T-helper 1 cell (primary cell): ENCODE measurements at places on chromosomes 13 and 19.

DNA sequence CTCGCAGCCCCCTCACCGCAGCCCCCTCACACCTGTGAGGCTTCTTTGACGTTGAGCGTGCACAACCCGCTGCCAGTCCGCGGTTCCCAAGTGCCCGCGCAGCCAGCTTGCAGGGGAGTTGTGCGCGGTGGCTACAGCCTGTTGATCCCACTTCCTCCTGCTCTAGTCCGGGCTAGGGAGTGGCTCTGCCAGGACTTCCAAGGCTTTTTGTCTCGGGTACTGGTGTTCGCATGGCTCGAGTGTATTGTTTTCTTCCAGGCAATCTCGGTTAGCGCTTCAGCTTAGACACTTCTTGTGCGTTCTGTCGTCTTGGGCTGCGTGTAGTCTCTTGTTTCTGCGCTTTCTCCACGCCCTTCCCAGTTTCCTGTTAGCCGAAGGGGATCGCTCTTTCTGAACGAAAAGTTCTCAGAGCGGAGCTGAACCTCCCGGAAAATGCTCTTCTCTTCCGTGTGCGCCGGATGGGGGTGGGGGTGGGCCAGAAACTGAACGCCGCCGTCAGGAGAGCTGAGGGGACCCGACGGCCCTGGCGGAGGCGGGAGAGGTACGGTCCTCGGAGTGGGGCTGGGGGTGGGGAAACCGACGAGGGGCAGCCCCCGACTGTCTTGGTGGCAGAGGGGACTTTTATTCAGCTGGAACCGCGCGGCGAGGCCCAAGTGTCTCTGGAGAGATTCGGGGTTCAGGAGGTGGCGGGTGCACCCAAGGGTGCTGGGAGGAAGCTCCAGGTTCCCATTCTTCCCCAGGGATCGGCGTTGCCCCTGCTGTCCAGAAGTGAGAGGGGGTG, 697 bp upstream of the DGKH start:
- peak; percentile 19 for DNase-seq

DNA sequence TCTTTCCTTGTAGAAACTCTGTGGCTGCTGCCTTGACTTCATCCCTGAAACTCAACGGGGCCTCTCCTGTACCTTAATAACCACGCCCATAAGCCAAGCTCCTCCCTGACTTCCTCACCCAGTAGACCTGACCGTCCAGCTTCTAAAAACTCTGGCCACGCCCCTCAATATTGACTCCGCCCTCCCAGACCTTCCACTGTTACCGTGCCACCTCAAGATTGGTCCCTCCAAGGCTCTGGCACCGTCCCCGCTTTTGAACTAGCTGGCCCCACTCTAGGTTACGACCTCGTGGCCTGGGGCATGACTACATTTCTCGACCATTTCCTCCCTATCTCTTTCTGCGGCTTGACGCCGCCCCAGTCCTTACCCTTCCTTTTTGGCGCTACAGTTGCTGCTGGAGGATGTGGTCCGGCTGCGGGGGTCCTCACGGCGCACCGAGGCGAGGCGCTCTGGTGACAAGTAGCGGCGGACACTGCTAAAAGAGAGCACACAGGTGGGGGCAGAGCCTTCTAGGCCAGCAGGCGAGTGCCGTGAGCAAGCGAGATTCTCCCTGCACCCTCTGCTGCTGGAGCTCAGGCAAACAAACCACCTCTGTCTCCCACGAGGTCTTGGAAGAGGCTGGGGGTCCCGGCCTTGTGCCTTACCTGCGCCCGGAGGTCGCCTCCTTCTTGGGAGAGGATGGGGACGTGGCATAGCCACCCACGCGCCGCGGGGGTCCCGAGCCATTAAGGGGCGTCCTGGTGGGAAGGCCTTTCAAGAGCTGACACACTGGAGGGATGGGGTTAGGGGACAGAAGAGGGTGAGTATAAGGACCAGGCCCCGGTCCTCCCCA, 2.3 kb upstream of the EML2 start:
- peak; percentile 59 for DNase-seq

DNA sequence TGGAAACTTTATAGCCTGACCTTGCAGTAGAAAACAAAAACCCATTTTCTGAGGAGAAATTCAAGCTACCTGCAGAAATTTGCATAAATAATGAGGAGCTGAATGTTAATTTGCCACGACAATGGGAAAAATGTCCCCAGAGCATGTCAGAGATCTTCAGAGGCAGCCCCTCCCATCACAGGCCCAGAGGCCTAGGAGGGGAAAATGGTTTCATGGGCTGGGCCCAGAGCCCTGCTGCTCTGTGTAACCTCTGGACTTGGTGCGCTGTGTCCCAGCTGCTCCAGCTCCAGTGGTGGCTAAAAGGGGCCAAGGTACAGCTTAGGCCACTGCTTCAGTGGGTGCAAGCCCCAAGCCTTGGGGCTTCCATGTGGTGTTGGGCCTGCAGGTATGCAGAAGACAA, 257.9 kb downstream of the NHLRC3 start:
- no peak for DNase-seq

DNA sequence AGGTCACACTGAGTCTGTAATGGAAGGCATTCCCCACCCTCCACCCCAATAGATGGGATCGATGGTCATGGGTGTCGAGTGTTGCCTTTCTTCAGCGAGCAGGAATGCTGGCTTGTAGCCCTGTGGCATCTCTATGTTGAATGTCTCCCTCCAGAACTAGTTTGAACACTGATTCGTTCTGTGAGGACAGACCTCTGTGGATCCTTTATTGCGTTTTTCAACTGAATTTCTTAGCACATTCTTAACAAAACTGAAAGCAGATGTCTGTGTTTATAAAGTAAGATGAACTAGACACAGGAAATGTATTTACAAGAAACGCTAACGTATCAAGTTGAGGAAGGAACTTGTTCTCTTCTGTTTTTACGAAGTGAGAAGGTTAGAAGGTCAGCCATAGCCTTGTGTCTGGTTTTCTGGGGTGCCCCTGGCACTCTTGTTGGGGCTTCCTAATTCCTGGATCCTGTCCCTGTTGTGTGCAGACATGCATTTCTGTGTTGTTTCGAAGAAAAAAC, 36.8 kb upstream of the TM9SF2 start:
- no peak for DNase-seq

- DNase-seq = no peak
These were observed 183.5 kb upstream of the RNF113B start for GRCh38 chr13:98360545-98360944.

DNA sequence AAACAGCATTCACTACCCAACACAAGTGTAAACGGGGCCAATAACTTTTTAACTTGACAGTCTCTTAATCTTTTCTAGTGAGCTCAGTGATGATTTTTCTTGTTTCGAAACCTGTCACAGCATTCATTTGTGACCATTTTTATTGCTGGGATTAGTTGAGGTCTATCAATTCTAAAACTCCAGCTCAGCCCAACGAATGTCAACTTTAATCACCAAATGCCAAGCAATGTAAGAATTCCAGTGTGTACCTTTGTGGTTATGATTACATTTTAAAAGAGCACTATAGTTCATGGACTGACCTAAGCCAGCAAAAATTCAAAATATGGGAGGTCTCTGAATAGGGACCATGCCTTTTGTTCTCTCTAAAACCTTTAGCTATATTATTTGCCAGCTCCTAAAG, 694.3 kb upstream of the SGCG start:
- DNase-seq = no peak

DNA sequence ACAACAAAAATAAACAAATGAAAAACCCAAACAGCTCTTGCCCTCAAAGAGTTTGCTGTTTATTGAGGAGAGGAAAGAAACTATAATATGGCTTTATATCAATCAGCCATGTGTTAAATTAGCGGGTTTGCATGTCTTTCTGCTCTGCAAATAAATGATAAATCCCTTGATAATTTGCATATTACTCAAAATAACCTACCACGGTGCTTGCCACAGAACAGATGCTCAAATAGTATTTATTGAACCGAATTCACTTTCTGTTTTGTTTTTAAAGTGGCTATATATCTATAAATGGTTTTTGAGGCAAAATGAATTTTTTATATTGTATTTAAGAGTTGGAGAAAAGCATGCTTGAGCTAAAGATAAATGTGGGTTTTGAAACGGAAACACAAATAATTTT, 428.1 kb downstream of the ITGBL1 start:
- DNase-seq = no peak

GRCh38 chr19:48196321-48196763, 25.9 kb downstream of the ZSWIM9 start:
- no peak for DNase-seq

DNA sequence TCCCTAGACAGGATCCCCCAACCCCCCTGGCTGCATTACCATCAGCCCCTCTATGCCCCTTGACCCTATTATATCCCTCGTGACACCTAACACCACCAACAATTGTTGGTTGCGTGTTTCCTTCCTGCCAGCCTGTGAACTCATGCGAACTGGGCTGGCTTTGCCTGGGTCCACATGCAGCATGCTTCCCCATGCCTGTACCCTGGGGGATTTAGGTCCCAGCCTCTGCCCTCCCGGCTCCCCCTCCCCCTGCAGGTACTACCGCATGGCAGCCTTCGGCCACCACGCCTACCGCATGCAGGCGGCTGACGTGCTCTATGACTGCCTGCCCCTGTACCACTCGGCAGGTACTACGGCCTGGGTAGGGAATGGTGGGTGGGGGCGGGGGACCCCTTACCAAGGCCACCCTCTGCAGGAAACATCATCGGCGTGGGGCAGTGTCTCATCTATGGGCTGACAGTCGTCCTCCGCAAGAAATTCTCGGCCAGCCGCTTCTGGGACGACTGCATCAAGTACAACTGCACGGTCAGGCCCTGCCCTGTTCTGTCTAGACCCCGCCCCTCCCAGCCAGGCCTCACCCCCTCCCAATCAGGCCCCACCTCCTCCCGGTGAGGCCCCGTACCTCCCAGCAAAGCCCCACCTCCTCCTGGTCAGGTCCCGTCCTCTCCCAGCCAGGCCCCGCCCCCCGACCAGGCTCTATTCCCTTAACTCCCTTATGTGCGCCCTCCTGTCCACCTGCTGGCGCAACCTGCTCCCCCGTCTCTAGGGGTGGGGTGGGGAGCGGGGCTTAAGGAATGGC, 18.5 kb downstream of the SLC27A1 start:
- peak; percentile 46 for DNase-seq

DNA sequence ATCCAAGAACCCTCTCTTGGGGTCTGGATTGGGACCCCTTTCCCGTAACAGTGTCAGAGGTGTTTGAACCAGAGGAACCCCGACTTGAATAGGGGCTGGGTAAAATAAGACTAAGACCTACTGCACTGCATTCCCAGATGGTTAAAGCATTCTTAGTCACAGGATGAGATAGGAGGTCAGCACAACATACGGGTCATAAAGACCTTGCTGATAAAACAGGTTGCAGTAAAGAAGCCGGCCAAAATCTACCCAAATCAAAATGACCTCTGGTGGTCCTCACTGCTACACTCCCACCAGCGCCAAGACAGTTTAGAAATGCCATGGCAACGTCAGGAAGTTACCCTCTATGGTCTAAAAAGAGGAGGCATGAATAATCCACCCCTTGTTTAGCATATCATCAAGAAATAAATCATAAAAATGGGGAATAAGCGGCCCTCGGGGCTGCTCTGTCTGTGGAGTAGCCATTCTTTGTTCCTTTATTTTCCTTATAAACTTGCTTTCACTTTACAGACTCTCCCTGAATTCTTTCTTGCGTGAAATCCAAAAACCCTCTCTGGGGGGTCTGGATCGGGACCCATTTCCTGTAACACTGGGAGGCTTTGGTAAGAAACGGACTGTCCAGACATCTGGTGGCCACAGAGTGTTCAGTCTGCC, 4.4 kb upstream of the SIN3B start:
- DNase-seq = no peak

DNA sequence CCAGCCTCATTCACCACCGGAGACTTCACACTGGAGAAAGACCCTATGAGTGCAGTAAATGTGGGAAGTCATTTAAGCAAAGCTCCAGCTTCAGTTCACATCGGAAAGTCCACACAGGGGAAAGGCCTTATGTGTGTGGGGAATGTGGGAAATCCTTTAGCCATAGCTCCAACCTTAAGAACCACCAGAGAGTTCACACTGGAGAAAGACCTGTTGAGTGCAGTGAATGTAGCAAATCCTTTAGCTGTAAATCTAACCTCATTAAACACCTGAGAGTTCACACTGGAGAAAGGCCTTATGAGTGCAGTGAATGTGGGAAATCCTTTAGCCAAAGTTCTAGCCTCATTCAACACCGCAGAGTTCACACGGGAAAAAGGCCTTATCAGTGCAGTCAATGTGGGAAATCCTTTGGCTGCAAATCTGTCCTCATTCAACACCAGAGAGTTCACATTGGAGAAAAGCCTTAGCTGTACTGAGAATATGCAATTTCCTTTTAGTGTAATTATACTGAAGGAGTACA, 8.8 kb downstream of the ZNF211 start:
- DNase-seq = no peak

DNA sequence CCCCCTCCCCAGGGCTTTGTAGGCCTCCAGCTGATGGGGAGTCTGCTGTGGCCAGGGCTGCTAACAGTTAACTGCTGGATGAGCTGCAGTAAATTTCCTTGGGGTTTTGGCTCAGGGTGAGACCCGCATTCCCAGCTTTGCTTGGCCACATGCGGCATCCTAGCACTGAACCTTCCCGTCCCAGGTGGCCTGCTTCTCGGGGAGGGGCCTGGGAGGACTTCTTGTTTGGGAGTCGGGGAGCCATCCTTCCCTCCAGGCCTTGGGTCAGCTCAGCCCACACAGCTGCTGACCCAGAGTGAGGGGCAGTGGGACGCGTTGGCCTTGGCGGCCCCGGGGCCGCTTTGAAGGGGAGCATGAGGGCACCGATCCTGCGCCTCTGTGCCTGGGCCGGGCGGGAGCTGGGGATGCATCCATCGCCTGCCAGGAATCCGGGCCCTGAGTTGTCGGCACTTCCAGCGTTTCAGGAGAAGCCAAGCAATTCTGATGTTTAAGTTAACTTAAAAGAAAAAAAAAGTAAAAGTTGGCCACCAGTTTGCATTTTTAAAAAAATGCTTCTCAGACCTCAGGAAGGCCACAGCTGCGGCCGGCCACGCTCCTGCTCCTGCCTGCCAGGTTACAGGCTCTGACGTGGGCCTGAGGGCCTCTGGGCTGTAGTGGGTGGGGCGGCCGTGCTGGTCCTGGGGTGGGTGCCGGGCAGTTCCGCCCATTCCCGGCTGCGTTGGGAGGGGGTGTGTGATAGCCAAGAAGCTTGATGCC, 27.7 kb downstream of the CRTC1 start:
- no peak for DNase-seq

DNA sequence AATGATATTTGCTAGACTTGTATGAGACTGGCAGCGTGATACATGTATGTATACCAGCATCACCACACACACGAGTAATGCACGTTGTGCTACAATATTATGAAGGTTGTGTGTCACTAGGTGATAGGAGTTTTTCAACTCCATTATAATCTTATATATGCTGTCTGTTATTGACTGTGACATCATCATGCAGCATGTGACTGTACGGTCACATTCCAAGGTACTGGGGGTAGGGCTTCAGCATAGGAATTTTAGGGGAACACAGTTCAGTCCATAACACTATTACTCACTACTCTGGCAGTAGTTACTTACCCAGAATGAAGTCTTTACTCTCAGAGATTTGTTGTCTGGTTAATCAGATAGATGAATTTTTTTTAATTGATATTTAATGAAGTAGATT, 91.1 kb downstream of the CDK8 start:
- no peak for DNase-seq

DNA sequence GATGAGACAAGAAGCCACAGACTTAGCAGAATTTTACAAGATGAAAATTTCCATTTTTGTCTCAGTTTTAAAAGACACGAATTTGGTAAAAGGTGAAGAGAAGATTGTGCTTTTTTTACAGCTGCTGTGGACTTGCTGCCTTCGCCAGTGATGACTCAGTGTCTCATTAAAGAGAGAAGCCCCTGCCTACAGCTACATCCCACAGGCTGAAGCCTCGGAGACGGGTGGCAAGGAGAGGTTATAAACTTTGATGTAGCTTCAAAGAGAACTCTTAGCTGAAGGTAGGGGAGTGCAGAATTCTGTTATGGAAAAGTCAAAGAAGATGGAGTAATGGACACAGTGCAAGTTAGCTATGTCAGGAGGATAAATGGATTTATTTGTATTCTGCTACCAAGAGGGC, 683.4 kb upstream of the ARGLU1 start:
- no peak for DNase-seq
